ENCODE measurements at places on chromosomes 16 and 17. TPM values are rescaled to one million over a fixed set of nuclear protein-coding genes. Genes with fewer than 3 reads are reported as not detected.

DNA sequence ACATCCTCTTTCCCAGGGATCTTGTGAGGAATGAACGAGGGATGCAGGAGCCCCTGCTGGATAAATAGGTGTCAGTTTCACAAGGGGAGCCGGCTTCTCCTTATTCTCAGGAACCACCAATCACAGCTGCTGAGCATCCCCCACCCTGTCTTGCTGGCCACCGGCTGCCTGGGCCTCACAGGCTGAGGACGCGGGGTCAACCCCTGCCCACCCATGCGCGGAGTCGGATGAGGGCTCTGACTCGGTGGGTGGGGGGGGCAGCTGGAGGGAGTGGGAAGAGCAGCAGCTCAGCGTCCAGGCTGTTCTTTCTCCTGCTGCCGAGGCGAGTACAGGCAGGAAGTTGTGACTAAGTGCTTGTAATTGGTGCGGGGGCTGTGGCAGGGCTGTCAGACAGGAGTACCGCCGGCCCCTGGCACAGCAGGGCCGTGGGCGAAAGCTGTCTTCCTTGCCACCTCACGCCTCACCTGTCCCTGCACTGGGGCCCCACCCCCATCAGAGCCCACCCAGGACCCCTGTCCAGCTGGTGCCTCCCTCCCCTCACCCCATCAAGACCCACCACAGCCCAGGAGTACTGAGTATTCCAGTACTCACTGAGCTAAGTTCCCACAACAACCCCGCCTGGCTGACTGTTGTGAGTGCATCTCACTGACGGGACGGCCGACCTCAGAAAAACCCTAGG lies 11.0 kb upstream of the DPEP1 start:
- DNase-seq = peak; percentile 63

DNA sequence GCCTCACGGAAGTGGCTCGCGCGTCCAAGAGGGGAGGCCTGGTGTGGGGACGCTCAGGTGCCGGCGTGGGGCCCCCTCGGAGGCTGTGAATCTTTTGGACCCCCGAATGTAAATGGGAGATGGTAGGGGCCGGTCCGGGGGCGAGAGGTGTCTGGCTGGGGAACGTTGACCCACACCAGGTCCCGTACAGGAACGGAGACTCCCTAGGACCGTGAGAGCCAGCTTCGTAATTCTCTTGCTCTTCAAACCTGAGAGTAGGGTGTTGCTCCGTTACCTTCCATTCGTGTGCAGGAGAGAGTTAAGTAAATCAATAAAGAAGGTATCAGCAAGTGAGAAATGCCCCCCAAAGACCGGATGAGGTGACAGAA lies 481 bp downstream of the LYRM1 start:
- no peak for DNase-seq

GRCh38 chr17:82396601-82397435 lies 21.3 kb upstream of the HEXD start:
- DNase-seq = no peak

- no peak for DNase-seq
Measured at GRCh38 chr17:4788159-4788806, 481 bp upstream of the GLTPD2 start.

DNA sequence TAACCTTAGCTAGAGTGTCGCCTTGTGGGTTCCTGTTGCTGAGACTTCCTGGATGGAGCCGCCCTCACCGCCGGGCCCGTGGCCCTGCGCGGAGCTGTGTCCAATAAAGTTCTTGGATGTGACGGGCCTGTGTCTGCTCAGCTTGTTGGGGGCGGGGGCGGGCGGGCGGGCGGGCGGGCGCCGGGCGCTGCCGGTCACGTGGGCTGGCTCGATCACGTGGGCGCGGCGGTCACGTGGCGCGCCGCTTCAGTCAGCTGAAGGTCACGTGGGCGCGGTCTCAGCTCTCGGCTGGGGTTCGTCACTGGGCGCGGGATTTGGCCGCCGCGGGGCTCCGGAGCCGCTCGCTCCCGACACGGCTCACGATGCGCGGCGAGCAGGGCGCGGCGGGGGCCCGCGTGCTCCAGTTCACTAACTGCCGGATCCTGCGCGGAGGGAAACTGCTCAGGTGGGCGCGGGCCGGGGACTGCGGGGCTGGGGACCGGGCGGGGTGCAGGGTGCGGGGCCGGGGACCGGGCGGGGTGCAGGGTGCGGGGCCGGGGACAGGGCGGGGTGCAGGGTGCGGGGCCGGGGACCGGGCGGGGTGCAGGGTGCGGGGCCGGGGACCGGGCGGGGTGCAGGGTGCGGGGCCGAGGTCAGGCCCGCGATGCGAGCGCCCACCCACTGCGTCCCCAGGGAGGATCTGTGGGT lies at the start of gene AMDHD2:
Gene AMDHD2 (plus strand): TSS at position 275 of the 687 bp plus-strand sequence. CDS start 88 bp downstream, at position 363.
- peak; percentile 95 for DNase-seq

- DNase-seq = no peak
Measured at GRCh38 chr17:77854759-77855745, 103.5 kb upstream of the TNRC6C start.

DNA sequence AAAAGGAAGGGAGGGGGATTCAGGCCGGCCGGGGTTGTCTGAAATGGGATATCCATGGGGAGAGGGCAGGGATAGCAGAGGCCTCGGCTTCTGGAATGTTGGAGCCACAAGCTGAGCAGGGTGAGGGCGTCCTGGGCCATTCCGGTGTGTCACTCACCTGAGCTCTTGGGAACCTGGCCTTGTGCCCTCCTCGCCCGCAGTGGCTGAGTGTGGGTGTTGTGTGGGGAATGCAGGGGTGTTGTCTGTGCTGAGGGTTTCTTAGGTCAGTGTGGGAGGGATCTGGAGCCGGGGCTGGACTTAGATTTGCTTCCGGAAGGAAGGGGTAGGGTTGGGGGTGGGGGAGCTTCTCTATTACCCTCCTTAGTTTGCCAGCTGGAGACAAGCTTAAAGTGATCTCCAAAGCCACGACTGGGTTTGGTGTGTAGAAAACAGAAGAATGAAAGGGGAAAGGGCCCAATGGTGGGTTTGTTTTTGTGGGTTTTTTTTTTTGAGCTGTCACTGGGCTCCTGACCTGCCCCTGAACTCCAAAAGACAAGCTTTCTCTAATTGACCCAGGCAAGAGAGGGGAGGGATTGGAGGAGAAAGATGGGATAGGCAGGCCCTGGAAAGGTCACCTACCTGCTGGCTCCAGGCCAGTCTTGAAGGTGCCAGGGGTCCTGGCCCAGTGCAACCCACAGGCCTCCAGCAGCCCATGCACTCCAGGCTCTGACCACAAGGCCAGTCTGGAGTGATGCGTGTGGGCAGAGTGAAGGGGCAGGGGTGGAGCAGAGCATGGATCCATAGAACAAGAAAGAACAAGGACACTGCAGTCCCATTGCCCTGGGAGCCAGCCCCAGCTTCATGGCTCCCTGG lies at the start of gene SULT1A2:
Gene SULT1A2 (minus strand): TSS at position 211 of the 852 bp plus-strand sequence. CDS start 1,120 bp downstream, outside the sequence.
- no peak for DNase-seq

DNA sequence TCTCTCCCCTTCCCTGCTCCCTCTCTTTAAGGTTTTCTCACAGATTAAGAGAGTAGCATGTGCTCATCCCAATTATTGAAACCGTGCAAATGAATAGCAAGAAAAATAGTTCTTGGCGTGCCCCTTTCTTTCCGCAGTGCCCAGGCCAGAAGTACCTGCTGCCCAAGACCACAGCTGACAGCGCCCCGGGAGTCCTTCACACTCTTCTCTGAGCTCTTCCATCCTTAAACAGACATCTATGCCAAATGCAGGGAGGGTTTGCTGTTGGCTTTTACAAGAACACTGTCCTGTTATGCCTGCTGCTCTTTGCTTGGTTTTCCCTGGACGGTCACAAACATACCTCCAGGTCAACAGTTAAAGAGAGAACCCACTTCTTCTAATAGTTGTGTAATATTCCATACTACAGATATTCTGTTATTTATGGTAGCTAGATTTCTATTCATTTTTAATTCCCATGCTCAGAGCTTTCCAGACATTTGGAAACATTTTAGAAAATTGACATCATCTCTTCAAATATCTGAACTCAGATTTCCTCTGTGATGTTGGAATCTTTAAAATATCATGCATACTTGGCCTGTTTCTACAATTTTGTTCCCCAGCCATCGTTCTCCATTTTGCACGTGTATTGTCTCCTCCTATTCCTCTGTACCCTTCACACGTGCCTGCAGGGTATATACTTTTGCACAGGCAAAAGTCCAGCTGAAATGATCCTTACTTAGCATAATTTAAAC lies 416.7 kb downstream of the WWOX start:
- DNase-seq = no peak

DNA sequence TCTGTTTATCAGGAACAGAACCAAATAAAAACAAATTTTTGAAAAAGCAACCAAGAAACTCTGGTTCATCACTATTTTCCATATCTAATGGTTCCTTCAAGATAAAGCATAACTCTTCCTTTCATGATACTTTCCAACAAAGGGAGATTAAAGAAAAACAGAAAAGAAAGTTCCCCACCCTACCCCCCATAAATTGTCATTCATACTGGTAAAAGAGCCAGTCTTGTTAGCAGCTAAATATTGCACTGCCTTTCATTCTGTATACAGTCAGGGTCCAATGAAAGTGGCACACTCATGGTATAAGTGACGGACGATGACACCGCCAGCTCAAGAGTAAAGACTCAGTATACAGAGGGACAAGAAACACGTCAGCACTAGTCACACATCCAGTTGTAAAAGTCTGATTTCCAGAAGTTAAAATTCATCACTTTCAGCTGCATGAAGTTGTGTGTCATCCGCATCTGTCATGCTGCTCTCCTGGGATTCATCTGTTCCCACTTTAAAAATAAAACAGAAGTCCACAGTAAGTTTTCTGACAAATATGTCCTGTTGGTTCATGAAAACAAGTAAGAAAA lies 68.5 kb downstream of the CDC27 start:
- no peak for DNase-seq

DNA sequence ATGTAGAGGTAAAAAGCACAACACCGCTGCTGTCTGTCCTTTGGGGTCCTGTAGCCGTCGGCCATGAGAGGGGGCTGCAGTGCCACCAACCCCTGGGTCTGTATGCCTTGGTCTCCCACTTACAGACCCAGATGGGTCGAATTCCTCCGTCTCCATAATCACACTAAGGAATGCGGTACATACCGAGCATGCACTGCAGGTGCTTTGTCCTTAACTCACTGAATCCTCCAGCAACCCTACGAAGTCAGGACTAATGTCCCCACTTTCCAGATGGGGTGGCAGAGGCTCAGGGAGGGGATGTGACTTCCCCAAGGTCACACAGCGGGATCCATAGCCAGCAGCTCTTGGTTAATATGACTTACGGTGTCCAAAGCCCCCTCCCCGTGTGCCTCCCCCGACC lies 219.9 kb upstream of the CIBAR2 start:
- no peak for DNase-seq

GRCh38 chr17:62687997-62688396 lies 60.5 kb downstream of the MRC2 start:
- DNase-seq = no peak

TSPOAP1 gene
- total RNA-seq = 9.0 TPM

DNAJA3 gene
- total RNA-seq = 26.6 TPM

ANKRD40CL gene
- total RNA-seq = not detected

CASKIN1 gene
- not detected for total RNA-seq

SOST gene
- total RNA-seq = 21.7 TPM

DNAAF8 gene
- 0.24 TPM for total RNA-seq

ATP1B2 gene
- total RNA-seq = 2.0 TPM

NRN1L gene
- 2.1 TPM for total RNA-seq
